Memory B cell (primary cell): ENCODE measurements at places on chromosomes 4 and X.

- no peak for DNase-seq
Measured at GRCh38 chrX:103540145-103540544, 20.9 kb upstream of the RAB40A start.

GRCh38 chr4:135941671-135942070, 1590.6 kb downstream of the PCDH18 start:
- DNase-seq, result no peak

- DNase-seq, result no peak
Measured at GRCh38 chr4:1194010-1194900, 21.9 kb upstream of the SPON2 start.

DNA sequence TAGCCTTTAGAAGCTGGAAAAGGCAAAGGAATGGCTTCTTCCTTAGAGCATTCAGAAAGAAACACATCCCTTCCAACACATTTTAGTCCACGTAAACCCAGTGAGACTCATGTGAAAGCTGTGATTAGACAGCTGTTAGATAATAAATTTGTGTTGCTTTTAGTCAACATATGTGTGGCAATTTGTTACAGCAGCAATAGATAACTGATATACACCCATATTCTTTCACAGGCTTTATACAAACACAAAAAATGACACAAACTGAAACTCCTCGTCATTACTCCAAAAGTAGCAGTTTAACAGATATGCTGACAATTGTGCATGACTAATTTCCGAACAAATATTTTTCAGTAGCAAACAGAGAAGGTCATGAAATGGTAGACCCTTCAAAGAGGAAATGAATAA, 65.3 kb downstream of the ANTXR2 start:
- DNase-seq, result no peak

GRCh38 chr4:122785099-122785498, 41.5 kb upstream of the FGF2 start:
- DNase-seq, result no peak

DNA sequence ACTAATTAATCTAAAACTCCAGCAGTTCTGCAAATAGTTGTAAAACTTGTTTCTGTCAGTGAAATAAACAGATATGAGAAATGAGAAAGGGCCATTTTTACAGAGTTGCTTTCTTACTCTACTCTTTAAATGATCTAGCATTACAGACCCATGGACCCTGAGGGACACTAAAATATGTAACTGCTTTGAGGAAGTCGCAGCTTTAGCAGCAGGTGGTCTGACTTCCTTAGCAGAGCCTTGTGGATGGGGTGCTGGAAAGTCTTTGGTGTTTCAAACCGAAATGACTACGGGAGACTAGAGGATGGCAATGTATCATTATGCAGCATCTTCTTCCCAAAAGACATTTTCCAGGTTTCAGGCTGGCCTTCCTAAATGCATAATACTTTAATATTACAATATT, 18.7 kb downstream of the SHISA3 start:
- DNase-seq, result no peak

DNA sequence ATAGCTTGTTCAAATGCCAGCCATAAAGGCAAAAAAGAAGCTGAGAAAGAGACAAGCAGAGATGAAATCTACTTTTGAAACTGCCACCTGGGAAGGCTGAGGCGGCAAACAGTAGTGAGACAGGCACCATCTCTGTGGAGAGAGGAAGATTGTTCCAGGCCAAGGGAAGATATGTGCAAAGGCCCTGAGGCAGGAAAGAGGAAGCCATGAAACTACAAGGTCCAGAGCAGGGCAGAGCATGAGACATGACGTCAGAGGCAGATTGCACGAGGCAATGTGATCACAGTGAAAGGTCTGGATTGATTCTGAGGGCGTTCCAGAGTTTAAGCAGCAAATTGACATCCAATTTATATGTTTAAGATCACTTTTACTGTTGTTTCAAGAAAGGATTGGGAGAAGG, 226.1 kb downstream of the QDPR start:
- DNase-seq, result no peak

DNA sequence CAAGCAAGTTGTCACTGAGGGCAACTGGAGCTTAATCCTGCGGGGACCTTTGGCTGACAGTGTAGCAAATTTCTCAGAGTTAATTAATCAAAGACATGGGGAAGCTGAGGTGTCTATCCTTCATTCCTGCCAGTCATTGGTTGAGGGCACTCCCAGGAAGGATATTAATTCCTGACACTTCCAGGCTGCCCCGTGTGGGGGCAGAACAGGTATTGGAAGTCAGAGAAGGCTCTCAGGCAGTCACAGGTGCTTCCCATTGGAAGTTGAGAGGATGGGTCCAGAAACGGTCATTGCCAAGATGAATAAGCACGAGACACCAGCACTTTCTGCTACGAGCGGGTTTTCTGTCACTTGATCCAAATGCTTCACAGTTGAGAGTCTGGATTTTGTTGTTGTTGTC, 29.1 kb upstream of the CD38 start:
- DNase-seq, result no peak

- no peak for DNase-seq
Measured at GRCh38 chrX:26373829-26374228, 157.9 kb downstream of the MAGEB5 start.

- DNase-seq, result no peak
Measured at GRCh38 chr4:93710101-93710846, 118.3 kb upstream of the ATOH1 start.

DNA sequence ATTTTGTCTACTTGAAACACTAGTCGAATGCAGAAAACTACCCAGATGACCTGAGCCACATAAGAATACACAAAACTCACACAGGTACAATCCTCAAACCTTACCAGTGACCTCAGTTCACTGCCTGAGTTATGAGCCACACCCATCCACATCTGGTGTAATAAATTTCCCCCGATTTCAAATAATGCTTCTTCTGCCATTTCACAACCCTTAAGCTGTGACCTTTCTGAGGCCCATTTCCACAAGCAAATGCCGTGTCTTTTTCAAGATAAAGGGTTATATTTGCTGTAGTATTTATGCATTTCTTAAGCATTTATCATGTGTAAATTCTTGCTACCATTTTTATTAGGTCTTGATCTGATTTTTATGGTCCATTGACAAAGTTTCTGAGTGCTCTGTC, 1.8 kb upstream of the ARHGEF38 start:
- DNase-seq, result no peak

- no peak for DNase-seq
Measured at GRCh38 chr4:172152284-172152683, 339.1 kb downstream of the GALNTL6 start.

GRCh38 chrX:79065696-79066095, 78.8 kb upstream of the GPR174 start:
- DNase-seq, result peak; percentile 15

GRCh38 chr4:3399277-3400194, 42.2 kb upstream of the HGFAC start:
- DNase-seq, result no peak

DNA sequence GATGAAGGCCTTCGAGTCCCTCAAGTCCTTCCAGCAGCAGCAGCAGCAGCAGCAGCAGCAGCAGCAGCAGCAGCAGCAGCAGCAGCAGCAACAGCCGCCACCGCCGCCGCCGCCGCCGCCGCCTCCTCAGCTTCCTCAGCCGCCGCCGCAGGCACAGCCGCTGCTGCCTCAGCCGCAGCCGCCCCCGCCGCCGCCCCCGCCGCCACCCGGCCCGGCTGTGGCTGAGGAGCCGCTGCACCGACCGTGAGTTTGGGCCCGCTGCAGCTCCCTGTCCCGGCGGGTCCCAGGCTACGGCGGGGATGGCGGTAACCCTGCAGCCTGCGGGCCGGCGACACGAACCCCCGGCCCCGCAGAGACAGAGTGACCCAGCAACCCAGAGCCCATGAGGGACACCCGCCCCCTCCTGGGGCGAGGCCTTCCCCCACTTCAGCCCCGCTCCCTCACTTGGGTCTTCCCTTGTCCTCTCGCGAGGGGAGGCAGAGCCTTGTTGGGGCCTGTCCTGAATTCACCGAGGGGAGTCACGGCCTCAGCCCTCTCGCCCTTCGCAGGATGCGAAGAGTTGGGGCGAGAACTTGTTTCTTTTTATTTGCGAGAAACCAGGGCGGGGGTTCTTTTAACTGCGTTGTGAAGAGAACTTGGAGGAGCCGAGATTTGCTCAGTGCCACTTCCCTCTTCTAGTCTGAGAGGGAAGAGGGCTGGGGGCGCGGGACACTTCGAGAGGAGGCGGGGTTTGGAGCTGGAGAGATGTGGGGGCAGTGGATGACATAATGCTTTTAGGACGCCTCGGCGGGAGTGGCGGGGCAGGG, 568 bp downstream of the HTT start:
- peak; percentile 20 for DNase-seq

GRCh38 chr4:46999566-46999965, 6.2 kb upstream of the GABRA4 start:
- no peak for DNase-seq
